AG09309 (cell line): ENCODE measurements at places on chromosomes 13 and 19.

DNA sequence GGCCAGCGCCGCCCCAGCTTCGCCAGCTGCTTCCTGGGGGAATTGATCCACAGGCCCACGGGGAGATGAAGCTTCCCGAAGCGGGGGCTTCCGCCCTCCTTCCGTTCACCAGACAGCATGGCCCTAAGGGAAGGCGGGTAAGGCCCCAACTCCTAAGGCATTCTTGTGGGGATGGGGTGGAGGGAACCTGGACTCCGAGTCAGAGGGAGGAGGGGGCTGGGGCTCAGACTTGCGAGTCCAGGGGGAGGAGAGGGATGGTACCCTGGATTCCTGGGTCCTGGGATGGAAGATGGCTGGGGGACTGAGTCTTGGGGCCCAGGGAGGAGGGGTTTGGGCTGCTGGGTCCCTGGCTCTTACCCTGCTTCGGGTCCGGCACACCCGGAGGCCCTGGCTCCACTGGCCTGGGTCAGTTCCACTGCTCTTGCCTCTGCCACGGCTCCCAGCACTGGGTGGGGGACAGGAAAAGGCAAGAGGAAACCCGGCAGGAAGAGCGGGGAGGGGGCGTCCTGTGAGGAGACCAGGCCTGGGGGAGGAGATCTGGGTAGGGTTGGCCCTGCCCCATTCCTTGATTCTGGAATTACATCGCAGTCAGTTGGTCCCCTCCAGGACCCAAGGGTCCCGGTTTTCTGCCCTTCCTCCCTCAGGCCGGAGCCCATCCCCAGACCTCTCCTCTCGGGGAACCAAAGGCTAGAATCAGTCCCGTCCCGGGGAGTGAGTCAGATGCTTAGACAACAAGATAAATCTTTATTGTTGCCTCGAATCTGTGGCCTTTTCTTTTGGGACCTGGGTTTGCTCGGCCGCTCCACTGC lies at the start of gene RASIP1:
Gene RASIP1 (minus strand): TSS at position 447 of the 809 bp plus-strand sequence. CDS start 328 bp downstream, at position 119.
- DNase-seq: no peak

DNA sequence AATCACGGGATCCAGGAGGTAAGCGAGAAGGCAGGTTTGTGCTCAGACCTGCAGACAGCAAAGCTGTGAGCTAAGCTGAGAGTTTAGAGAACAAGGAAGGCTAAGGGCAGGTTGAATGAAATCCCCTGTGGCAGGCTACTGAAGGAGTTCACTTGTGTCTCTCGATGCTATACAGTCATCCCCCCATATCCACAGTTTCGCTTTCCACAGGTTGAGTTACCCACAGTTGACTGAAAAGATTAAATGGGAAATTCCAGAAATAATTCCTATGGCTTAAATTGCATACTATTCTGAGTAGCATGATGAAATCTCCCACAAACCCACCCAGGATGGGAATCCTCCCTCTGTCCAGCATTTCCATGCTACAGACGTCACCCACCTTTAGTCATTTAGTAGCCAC lies 49.6 kb downstream of the ABCC4 start:
- DNase-seq: no peak

GRCh38 chr13:33014291-33014690 lies 1.9 kb upstream of the KL start:
- no peak for DNase-seq

DNA sequence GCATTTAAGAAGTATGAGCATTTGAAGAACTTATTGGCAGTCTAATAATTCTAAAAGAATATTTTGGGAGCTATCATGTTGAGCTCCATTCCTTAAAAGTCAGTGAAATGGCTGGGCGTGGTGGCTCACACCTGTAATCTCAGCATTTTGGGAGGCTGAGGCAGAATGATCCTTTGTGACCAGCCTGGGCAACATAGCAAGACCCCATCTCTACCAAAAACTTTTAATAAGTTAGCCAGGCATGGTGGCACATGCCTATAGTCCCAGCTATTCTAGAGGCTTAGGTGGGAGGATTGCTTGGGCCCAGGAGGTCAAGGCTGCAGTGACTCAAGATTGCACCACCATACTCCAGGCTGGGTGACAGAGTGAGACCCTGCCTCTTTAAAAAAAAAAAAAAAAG lies 8.0 kb downstream of the COG6 start:
- no peak for DNase-seq

GRCh38 chr13:68047889-68048288 lies 817.8 kb upstream of the PCDH9 start:
- no peak for DNase-seq

GRCh38 chr19:13640611-13641010 lies 123.7 kb upstream of the MRI1 start:
- no peak for DNase-seq

DNA sequence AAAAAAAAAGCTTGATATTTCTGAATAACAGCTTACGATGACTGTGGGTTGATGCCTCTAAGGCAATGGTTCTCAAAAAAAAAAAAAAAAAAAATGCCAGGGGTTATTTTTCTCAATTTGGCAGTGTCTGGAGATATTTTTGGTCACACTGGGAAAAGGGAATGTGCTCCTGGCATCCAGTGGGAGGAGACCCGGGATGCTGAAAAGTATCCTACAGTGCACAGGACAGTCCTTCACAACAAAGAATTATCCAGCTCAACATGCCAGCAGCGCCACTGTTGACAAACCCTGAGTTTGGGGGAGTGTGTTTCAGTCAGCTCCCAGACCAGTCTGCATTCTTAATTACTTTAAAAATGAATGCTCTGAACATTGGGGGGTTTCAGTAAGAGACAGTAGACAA lies 54.5 kb downstream of the FLT3 start:
- no peak for DNase-seq

GRCh38 chr13:49302817-49303216 lies 55.1 kb downstream of the CDADC1 start:
- no peak for DNase-seq

GRCh38 chr19:20276011-20276731 lies 109.2 kb downstream of the ZNF486 start:
- no peak for DNase-seq

GRCh38 chr13:50599927-50600326 lies 243.6 kb downstream of the DLEU7 start:
- no peak for DNase-seq

DNA sequence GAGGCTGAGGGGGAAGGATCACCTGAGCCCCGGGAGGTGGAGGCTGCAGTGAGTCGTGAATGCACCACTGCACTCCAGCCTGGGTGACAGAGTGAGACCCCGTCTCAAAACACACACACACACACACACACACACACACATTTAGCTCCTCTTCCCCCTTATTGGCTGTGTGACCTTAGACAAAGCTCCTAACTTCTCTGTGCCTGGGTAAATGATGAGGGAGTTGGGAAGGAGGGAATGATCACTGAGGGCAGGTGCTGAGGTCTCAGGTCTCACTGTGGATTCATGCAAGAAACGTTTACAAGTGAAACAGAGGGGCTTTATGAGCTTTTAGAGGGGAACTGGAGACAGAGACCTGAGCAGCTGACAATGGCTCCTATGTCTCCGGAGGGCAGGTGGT lies 16.9 kb upstream of the BCL3 start:
- no peak for DNase-seq

DNA sequence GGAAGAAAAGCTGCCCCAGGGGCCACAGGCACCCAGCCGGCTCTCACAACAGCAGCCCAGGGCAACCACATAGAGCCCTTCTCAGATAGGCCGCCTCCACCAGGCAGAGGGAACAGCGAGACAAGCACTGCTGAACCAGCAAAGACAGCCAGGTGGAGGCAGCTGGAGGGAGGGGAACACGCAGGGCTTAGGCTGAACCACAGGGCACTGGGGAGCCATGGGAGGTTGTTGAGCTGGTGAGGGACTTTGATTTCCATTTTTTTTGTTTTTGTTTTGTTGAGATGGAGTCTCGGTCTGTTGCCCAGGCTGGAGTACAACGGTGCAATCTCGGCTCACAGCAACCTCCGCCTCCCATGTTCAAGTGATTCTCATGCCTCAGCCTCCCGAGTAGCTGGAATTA lies 3.5 kb downstream of the GAMT start:
- no peak for DNase-seq

GRCh38 chr13:86554066-86554465 lies 754.8 kb upstream of the SLITRK6 start:
- DNase-seq: no peak

DNA sequence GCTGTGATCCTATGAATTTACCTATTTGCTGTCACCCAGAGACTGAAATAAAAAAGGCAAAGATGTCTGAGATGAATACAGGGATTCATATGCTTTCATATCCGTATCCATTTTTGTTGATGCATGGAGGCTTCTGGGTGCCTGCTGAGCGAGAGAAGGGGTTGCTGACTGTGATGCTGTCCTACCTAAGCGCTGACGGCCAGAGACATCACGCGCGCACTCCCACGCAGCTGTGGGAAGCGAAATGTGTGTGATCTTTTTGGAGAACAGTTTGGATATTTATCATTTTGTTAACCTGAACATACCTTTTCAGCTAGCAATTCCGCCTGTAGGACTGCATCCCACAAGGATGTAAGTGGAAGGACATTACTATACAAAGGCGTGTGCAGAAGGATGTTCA lies 23.9 kb downstream of the TSHZ3 start:
- DNase-seq: no peak

GRCh38 chr19:5107432-5108122 lies 138.7 kb downstream of the KDM4B start:
- no peak for DNase-seq

GRCh38 chr13:50677258-50677657 lies 166.2 kb downstream of the DLEU7 start:
- DNase-seq: no peak

- DNase-seq: no peak
Observed at GRCh38 chr13:37257051-37257450, 151.6 kb upstream of the CSNK1A1L start.

GRCh38 chr13:98544104-98544710 lies 32.7 kb downstream of the STK24 start:
- no peak for DNase-seq

DNA sequence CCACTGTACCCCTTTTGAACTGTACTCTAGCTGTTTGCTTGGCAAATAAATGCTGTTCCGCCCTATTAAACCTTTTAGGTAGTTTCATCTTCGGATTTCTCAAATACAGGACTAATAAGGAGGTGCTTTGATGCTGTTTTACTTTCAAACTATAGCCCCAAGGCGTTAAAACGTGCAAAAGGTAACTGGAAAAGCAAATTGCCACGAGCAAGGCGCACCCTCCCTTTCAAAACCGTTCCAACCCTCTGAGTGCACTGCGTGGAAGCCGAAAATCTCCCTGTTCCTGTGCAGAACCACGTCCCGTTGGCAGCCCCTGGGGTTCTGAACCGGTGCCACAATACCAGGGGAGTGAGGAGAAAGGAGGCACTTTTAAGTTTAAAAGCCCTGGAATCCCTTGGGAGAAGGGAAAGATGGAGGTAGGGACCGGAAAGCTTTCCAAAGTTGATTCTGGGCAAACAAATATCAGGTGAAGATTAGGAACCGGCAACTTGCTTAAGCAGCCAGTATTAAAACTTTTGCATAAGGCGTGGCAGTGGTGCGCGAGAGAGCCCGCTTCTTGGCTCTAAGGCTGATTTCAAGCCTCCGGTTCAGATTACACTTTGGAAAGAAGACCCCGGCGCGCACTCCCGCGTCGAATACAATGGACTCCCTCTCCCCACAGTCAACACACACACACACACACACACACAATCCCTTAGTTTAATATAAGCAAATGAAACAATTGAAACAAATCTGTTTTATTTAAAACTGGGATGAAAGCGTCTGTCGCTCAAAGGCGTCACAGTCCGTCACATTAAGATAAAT lies 9.5 kb downstream of the POU4F1 start:
- DNase-seq: no peak

- DNase-seq: no peak
Observed at GRCh38 chr13:109370496-109370895, 415.9 kb downstream of the IRS2 start.

- no peak for DNase-seq
Observed at GRCh38 chr13:20519875-20520274, 5.8 kb downstream of the CRYL1 start.

GRCh38 chr19:30909216-30909615 lies 440.0 kb downstream of the TSHZ3 start:
- DNase-seq: no peak

DNA sequence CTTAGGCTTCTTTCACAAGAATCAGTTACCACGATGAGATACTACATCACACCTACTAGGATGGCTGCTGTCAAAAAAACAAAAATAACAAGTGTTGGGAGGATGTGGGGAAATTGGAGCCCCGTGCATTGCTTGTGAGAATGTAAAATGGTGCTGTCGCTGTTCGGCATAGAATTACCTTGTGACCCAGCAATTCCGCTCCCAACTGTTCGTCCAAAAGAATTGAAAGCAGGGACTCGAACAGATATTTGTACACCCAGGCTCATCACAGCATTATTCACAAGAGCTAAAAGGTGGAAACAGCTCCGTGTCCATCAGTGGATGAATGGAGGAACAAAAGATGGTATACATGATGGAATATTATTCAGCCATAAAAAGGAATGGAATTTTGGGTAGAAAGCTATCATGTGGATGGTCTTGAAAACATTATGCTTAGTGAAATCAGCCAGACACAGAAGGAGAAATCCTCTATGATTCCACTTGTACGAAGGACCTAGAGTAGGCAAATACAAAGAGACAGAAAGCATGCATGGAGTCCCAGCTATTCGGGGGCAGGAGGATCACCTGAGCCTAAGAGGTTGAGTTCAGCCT lies 23.4 kb downstream of the PAK4 start:
- DNase-seq: no peak

GRCh38 chr19:42480335-42481095 lies 37.8 kb upstream of the CXCL17 start:
- DNase-seq: no peak
